ENCODE measurements at places on chromosomes 5 and 9.

DNA sequence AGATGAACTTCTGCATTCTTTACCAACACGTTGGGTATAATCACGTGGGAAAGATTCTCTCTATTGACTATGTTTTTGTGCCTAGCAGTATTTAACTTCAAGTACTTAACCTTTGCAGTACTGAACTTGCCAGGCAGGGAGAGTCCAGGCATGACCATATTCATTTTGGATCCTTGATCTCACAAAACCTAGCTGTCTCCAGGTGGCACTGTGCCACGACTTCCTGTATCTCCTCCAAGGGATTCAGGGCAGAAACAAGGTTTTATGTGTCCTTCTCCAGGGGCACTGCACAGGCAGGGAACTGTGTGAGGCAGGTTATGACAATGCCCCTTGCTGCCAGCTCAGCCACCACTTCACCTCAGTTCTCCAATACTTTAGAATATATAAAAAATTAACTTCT is 11.7 kb upstream of the IFNA5 start:
- DNase-seq, result no peak

GRCh38 chr5:67659288-67659687 is 462.7 kb upstream of the CD180 start:
- no peak for DNase-seq

GRCh38 chr9:23543419-23543818 is 282.6 kb downstream of the ELAVL2 start:
- no peak for DNase-seq

GRCh38 chr5:147485814-147486213 is 24.1 kb downstream of the DPYSL3 start:
- DNase-seq, result no peak

DNA sequence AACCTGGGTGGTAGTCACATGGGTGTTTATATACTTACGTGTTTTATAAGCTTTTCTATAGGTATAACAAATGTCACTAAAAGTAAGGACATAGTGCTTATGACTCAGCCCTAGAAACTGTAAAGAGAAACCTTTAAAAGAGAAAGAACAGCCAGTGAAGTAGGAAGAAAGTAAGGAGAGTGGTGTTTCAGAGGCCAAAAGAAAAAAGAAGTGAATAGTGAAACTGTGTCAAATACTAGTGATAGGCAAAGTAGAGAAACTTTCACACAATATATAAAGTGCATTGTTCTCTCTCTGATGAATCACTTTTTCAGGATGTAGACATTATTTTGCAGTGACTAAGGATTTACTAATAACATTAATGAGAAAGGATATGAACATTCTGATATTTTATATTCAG is 74.2 kb upstream of the SUSD1 start:
- DNase-seq, result peak; percentile 12

- no peak for DNase-seq
Observed at GRCh38 chr5:157196045-157196444, 15.4 kb downstream of the ITK start.

DNA sequence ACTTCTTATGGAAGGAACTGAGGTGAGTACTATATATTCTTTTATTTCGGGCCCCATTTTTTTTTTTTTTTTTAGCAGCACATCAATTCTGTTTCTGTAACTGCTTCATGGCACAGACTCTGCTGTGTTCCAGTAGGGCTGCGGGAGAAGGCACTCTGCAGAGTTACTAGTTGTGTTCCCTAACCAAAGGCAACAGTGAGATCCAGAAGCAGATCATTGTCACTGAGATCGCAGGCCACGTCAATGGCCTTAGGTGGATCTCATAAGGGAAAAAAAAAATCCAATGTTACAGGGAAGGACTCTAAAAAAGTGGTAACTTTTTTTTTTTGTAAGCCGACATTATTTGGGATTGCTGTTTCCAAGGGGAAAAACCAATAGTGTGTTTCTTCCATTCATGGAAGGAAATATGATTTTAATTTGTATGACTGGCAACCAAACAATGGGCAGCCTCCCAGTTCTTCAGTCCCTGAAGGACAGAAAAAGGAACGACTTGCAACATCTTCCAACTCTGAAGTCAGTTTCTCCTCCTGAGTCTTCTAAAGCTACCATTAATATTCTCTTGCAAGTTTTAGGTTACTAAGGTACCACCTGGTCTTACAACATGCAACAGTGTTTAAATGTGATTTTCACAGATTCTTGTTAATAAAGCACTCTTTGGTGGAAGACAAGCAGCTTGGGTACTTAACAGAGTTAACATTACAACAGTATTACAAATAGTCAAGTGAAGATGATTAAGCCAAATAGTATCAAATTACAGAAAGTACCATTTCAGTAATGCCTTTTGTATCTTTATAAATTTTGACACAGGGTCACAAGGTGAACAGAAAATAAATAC is 52.8 kb downstream of the HABP4 start:
- DNase-seq, result no peak

DNA sequence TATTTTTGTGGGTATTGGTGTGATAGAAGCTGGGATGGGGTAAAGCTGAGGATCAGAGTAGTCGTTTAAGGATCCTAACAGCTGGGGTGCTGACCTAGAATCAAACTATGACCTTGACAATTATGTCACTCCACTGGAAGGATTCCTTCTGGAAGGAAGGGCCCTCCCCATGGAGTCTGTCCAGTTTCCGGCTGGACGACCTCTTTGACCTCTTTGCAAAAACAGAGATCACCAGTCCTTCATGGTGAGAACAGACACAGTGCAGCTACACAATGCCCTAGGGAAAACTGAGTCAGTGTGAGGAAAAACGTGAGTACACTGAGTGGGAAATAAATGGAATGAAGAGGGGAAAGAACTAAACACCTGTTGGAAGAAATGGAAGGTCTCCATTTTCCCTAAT is 445.6 kb downstream of the MAT2B start:
- DNase-seq, result no peak

DNA sequence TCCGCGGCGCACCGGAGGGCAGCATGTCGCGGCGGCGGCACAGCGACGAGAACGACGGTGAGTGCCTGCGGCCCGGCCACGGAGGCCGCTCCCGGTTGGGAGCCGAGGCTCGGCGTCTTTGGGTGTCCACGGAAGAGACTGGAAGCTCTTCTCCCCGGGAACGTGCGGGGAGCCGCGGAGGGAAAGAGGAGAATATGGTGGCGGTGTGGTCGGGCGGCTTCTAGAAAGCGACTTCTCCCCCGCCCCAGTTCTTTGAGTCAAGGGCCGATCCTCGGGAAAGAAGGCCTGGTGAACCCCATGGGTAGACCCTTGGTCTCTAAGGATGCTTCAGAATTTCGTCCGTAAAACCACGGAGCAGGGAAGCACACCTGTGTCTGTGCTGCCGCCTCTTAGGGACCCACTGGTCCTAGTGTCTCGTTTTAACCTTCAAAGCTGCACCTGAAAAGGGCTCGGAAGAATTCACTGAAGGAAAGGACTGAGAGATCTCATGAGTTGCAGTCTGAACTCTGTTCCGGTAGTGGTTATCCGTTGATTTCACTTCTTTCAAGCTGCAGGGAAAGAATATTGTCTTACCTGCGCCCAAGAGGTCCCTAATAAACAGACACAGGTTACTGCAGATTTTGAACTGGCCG is 354 bp downstream of the NCBP1 start:
- peak; percentile 10 for DNase-seq

- DNase-seq, result no peak
Observed at GRCh38 chr9:16640649-16641048, 229.8 kb downstream of the BNC2 start.

DNA sequence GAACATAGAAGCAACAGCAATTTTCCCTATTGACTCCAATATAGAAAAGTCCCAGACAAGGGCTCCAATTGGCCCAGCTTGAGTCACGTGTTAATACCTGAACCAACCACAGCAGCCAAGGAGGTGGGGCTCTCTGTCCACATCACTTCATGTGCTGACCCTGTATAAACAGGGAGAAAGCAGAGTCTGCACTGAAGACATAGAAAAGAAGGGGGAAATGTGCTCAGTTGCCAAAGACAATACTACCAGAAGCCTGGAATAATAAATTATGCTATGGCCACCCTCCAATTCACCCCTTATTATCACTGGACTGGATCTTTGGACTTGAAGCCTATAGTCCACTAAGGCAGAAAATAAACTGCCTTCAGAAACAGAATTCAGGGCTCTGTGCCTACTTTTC is 275.4 kb downstream of the EPB41L4A start:
- no peak for DNase-seq

- no peak for DNase-seq
Observed at GRCh38 chr9:12666813-12667212, 26.4 kb upstream of the TYRP1 start.

DNA sequence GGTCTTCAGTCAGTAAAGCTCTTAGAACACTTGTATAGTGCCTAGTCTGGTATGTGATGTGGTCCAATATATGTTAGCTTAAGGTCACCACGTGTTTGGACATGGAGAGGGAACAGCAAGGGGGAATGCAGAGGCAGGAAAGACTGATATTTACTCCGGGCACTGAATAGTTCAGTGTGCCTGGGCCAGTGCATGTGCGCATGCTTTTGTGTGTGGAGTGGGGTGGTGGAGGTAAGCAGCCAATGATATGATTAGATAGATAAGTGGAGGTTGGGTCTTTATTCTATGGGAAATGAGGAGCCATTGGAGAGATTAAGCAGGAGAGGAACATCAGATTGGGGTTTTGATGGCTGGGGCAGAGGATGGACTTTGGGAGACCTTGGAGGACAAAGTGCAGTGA is 14.0 kb downstream of the OR13J1 start:
- DNase-seq, result no peak

DNA sequence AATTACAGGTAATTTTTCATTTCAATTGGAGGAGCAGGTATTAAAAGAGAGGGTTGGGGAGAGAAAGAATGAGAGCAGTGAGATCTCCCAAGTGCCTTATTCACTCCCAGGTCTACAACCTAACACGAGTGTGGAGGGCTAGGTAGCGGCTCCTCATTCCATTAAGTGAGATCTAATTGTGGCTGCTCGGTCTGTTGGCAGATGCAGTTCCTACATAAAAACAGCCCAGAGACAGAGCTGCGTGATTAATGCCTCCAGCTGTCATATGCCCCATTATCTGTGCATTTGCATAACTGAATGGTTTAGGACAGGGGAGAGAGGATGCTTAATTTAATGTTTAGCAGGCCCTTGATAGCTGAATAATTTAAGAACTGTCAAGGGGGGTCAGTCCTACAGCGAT is 100.5 kb downstream of the PSAT1 start:
- DNase-seq, result no peak

Data from activated CD4-positive, alpha-beta T cell treated with anti-CD3 and anti-CD28 coated beads, Interleukin-2, Interleukin-6, amounts not matched to agents 100 ng/mL and 50 ng/mL, durations not matched to agents 16 hours and 8 hours (primary cell).